Right atrium auricular region (tissue), 2 donors: ENCODE measurements at places on chromosomes 11 and 22. TPM values are rescaled to one million over a fixed set of nuclear protein-coding genes. Genes with fewer than 3 reads are reported as not detected.

GRCh38 chr11:33248416-33248971 lies 8.7 kb upstream of the HIPK3 start:
- H3K27me3 ChIP-seq, result no peaks in the 10 kb centered on the region
- no peaks in the 10 kb centered on the region for H3K36me3 ChIP-seq
- H3K4me3 ChIP-seq, result no peak overlapping the region
- no peak for DNase-seq
- no peak overlapping the region for H3K27ac ChIP-seq

DNA sequence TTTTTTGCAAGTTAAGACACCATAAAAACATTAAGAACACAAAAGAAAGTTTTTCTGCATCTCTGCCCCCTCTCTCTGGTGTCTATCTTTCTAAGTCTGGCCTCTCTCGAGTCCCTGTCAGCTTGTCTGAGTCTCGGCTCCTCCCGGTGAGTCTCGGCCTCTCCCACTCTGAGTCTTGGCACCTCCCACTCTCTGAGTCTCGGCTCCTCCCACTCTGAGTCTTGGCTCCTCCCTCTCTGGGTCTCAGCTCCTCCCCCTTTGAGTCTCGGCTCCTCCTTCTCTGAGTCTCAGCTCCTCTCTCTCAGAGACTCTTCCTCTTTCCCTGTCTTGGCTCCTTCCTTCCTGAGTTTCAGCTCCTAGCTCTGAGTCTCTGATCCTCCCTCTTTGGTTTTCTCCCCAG lies 72.5 kb upstream of the AMPD3 start:
- DNase-seq, result peak; percentile 55
- no peaks in the 10 kb centered on the region for H3K27me3 ChIP-seq
- H3K4me3 ChIP-seq, result no peak overlapping the region
- no peak overlapping the region for H3K27ac ChIP-seq

- no peaks in the 10 kb centered on the region for H3K36me3 ChIP-seq
- no peak overlapping the region for H3K27ac ChIP-seq
- H3K4me1 ChIP-seq, result no peaks in the 10 kb centered on the region
- no peak for DNase-seq
- no peak overlapping the region for H3K4me3 ChIP-seq
These were observed 74.9 kb upstream of the RAG2 start for GRCh38 chr11:36672815-36673450.

DNA sequence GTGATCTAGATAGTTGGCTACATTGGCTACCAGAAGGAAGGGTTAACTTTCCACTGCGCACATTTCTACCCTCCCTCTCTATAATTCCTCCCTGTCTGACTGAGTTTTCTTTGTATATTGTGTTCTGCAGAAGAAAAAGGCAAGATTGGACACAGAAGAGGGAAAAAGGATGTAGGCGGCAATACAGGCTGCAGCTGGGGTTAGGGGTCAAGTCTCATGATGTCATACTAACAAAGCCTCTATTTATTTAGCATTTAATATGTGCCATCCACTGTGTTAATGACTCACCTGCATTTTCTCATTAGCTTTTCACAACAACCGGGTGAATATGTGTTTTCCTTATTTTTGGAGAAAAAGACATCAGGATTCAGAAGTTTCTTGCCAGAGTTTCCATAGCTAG lies 2.0 kb downstream of the FAM83F start:
- no peaks in the 10 kb centered on the region for H3K27me3 ChIP-seq
- DNase-seq, result no peak
- no peaks in the 10 kb centered on the region for H3K4me1 ChIP-seq
- H3K4me3 ChIP-seq, result no peak overlapping the region
- no peak overlapping the region for H3K27ac ChIP-seq

- H3K4me1 ChIP-seq, result no peaks in the 10 kb centered on the region
- no peak overlapping the region for H3K27ac ChIP-seq
- no peaks in the 10 kb centered on the region for H3K36me3 ChIP-seq
- no peaks in the 10 kb centered on the region for H3K27me3 ChIP-seq
- no peak for DNase-seq
- H3K4me3 ChIP-seq, result no peak overlapping the region
These were observed 73.0 kb upstream of the PHF21B start for GRCh38 chr22:45082795-45083194.

The OR51B5 gene
- not detected for total RNA-seq

The NFAM1 gene
- 3.5 TPM for total RNA-seq
